ENCODE measurements at places on chromosomes 1 and 21.

- DNase-seq: no peak
Measured at GRCh38 chr1:176884911-176885310, 279.6 kb downstream of the ASTN1 start.

GRCh38 chr1:78370779-78371482 is 119.8 kb upstream of the PTGFR start:
- DNase-seq: no peak

DNA sequence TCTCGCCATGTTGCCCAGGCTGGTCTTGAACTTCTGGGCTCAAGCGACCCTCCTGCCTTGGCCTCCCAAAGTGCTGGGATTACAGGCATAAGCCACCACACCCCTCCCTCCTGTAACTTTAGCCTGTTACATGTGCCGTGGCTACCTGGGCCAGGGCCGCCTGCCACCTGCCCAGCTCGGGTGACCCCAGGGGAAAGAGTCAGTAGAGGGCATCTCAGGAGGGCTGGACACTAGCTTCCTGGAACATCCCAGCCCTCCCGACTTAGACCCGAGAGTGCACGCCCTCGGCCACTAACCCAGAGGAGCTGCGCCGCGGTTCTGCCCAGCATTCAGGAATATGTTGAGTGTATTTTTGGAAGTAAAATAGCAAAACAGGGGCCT is 40.4 kb upstream of the TMEM52 start:
- DNase-seq: no peak

- no peak for DNase-seq
Measured at GRCh38 chr1:82042306-82043060, 241.7 kb downstream of the ADGRL2 start.

DNA sequence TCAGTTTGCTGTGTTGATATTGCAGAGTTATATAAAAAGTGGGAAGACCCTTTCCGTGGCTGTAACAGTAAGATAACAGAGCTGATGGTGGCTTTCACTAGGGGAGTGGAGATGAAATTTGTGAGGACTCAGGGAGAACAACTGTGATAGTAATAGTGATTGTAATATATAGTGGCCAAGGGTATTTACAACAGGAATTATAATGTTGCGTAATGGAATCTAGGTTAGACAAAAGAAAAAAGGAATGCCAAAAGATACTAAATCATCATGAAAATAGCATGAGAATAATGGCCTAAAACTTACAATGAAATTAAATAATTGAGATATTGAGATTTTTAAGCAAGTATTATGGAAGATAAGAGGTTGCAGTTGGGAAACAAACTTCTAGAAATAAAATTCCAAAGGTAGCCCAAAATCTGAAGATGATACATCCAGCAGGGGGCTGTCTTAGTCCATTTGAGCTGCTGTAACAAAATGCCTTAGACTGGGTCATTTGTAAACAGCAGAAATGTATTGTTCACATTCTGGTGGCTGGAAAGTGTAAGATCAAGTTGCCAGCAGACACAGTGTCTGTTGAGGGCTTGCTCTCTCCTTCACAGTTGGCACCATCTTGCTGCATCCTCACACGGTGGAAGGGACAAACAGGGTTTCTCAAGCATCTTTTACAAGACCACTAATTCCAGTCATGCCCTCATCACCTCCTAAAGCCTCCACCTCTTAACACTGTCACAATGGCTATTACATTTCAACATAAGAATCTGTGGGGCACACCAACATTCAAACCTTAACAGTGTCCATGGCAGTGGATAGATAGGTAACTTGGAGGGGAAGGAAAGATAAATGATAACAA is 711.2 kb downstream of the MRPL39 start:
- no peak for DNase-seq

GRCh38 chr1:145878724-145879123 is 6.9 kb downstream of the ANKRD35 start:
- no peak for DNase-seq

GRCh38 chr1:99748419-99748818 is 18.0 kb downstream of the FRRS1 start:
- no peak for DNase-seq
